ENCODE measurements at places on chromosomes 5 and 9. TPM values are rescaled to one million over a fixed set of nuclear protein-coding genes. Genes with fewer than 3 reads are reported as not detected.
A peak's percentile ranks its signal among the peaks of the same experiment; 100 is the strongest.

- no peak for DNase-seq
Measured at GRCh38 chr9:121324316-121324715, 45.7 kb downstream of the STOM start.

DNA sequence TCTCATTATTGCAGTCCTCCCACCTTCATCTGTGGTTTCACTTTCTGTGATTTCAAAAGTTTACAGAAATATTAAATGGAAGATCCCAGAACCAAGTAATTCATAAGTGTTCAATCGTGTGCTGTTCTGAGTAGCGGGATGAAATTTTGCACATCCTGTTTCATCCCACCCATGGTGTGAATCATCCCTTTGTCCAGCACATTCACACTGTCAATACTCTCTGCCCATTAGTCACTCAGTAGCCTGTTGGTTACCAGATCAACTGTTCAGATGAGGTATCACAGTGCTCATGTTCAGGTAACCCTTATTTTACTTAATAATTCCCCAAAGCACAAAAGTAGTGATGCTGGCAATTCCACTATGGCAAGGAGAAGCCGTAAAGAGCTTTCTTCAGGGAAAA lies 26.8 kb downstream of the FAM81B start:
- DNase-seq = no peak

GRCh38 chr5:40683305-40683704 lies 3.6 kb downstream of the PTGER4 start:
- no peak for DNase-seq

Gene ASPN
- not detected for total RNA-seq

Gene PCA3
- total RNA-seq = 0.25 TPM

DNA sequence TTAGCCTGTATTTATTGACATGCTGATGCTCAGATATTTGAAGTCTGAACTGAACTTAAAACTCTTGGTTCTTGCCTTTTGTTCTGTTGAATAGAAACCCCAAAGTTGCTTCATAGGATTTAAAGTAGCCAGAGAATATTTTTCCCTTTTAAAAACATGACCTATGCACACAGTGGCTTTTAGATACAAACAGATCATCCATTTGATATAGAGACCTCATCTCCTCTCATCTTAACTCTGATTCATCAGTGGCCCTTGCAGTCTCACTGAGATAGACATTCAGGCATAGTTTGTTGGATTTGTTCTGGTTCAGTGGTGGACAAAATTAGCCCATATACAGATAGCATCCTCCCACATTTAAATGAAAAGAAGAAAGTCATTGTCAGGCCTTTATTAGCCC lies 43.5 kb upstream of the PJA2 start:
- DNase-seq = no peak

GRCh38 chr9:112572416-112572815 lies 85.8 kb downstream of the KIAA1958 start:
- no peak for DNase-seq

DNA sequence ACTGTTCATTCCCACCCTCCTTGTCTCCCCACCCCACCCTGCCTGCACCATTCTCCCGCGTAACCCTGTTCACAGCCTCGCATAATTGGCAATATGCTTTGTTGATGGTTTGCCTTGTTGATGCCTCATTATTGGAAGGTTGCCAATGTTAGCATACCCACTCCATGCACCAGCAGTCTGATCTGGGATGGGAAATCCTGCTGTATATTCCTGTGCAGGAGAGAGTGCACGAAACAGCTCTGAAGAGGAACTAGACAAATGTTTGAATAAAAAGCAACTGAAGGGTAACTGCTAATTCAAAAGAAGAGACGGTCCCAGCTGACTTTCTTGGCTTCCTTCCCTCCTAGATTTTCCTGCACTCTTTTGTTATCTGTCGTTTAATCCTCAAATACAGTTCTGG lies 271.7 kb upstream of the TLE4 start:
- no peak for DNase-seq

- DNase-seq = peak; percentile 60
Measured at GRCh38 chr5:57600321-57600720, 117.7 kb upstream of the ACTBL2 start.

Gene PTPN3
- total RNA-seq = 5.3 TPM

Gene HTR4
- total RNA-seq = not detected

GRCh38 chr5:54206580-54207229 lies 103.7 kb downstream of the ARL15 start:
- no peak for DNase-seq

- DNase-seq = peak; percentile 52
Measured at GRCh38 chr9:73143711-73144328, 7.8 kb upstream of the ANXA1 start.

- DNase-seq = no peak
Measured at GRCh38 chr5:89265511-89266179, 382.7 kb upstream of the MEF2C start.

Gene NTRK2
- total RNA-seq = not detected

Gene LHX6
- 1.9 TPM for total RNA-seq

DNA sequence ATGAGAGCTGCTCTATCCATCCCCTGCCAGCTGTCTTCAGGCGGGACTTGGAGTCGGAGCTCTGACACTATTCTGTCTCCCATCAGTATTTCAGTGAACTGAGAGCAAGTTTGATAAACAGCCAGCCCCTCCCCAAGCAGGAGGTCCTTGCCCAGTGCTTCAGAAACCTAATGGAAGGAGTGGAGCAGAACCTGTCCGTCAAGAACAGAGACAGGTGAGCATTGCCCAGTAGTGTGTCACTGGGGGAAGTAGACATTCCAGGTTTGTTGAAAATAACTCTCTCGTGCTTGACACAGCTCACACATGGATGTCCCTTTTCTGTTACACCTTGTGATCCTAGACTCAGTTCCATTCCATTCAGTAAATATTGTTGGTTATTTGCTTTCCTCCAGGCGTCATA lies 13.2 kb upstream of the TLX3 start:
- DNase-seq = no peak

Gene ACSL6
- 0.77 TPM for total RNA-seq

Gene UNC5A
- 0.26 TPM for total RNA-seq

DNA sequence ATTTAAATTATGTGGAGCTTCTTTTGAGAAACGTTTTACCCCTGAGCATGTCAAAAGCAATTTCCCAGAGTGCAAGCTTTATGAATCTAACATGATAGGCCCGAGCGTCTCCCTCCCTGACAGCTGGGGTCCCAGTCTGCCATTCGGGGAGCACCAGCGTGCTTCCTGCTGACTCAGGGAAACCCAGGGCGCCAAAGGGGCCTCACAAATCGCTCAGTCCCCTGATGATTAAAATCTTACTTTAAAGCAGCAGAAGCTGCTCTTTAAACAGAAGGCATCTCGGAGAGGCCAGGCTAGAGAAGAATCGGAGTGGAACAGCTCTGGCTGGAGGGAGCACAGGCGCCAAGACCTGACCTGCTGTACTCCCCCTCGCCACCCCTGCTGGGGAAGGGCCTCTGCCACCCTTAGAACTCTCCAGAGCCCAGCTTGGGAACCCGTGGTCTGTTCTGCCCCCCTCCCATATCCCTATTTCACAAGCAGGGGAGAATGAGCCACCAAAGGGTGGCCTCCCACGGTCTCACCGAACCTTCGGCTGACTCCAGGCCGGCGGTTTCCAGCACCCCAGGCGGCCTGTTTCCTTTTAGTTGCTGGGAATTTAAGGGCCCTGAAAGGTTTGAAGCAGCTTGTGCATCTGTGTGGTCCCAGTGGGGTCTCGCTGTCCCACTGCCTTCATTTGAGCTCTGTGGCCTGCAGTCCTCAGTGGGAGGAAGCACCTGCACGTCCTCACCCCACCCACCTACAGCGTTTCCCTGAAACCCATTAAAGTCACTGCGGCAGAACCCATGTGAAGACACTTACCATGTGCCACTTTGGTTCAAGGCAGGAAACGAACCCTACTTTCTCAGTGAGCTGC lies 147.6 kb downstream of the COL23A1 start:
- DNase-seq = no peak

- no peak for DNase-seq
Measured at GRCh38 chr5:65062469-65063083, 293.8 kb downstream of the CWC27 start.

- DNase-seq = no peak
Measured at GRCh38 chr5:116424258-116424615, 150.4 kb downstream of the SEMA6A start.

DNA sequence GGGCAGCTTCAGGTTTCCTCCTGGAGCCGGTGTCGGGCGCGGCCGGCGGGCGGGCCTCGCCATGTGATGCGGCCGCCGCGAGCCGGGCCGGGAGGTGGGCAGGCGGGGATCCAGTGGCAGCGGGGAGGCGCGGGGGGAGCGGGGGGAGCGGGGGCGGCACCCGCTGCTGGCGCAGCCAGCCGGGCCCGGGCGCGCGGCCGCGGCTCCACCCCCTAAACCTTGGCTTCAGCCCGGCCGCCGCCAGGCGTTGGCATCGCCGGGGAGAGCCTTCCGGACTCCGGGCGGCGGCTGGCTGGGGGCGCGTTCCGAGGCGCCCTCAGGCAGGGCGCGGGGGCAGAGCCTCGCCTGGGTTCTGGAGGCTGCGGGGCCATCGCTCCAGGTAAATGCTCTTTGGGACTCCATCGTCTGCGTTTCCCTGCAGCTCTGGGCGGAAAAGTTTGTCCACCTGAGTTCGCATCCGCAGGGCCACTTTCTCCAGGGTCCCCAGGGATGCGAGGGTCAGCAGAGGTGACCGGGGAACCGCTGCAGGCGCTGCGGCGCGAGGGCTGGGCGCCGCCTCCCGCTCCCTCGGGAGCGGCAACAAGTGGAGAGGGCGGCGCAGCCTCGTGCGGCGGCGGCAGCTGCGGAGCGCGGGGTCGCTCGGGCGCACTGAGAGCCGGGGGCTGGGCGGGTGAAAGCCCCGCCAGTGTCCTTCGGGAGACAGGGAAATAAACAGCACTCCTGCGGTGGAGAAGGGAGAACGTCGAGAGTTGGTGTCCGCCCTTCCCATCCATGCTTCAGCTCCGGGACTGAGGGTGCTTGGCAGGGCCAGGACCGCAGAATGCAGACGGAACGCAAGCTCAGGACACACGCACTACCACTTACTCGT lies at the start of gene ARHGEF28:
ARHGEF28 (plus strand) TSS at position 253 of the 868 bp plus-strand sequence. CDS start 58,656 bp downstream, outside the sequence.
- DNase-seq = no peak

DNA sequence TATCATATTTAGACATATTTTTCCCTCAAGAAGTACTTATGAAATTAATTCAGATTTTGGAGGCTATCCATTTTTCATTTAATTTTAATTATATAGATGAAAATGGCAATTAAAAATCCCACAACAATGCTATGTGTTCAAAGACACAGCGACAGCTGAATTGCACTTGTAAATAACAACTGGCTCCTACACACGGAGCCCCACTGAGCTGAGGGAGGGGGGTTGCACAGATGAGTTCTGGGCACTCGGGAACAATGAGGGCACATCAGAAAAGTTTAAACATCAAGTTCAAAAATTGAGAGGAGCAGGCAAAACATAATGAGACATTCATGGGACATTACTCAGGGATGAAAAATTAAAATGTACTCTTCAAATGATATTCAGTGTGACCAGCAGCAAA lies 104.9 kb downstream of the MARCHF3 start:
- no peak for DNase-seq

DNA sequence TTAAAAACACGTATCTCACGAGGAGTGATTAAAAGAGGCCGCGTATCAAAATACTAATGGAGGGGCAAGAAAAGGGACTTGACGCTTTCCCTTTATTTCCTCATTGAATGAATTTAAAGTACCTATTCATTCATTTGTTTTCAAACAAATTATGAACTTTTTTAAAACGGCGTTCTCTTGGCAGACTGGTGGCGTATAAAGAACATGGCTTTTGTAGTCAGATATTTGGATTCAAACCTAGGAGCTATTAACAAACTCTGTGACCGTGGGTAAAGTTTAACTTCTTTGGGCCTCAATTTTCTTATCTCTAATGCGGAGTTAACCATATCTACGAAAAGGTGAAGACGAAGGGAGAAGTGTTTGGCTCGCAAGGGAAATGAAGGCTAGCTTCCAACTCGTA lies 876 bp downstream of the CAAP1 start:
- DNase-seq = no peak

Gene MROH2B
- not detected for total RNA-seq

Gene ZMYND19
- 15.0 TPM for total RNA-seq

DNA sequence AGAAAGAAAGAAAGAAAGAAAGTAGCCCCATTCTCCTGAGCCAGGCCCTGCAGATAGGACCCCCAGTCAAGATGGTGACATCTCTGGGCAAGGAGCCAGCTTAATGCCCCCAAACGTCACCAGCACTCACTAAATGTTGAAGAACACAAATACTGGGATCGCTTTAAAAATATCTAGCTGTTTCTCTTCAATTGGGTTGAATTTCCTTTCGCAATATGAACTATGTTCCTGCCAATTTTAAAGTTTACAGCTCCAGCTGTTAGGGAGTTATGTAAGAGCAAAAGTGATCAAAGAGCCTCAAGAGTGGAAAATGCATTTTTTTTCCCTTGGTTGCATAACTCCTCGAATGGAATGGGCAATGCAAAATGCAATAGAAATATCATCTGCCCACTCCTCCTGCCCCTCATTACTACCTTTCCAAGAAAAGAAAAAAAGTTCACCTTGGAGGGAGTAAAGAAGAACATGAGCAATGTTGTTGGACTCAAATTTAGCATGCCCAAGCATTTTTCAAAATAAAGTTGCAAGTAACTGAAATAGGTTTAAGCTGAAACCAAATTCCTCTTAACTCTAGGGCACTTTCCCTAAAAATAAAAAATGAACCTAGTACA lies 244.2 kb upstream of the PIK3R1 start:
- no peak for DNase-seq

GRCh38 chr5:139126711-139127111 lies 71.5 kb downstream of the SIL1 start:
- DNase-seq = no peak

DNA sequence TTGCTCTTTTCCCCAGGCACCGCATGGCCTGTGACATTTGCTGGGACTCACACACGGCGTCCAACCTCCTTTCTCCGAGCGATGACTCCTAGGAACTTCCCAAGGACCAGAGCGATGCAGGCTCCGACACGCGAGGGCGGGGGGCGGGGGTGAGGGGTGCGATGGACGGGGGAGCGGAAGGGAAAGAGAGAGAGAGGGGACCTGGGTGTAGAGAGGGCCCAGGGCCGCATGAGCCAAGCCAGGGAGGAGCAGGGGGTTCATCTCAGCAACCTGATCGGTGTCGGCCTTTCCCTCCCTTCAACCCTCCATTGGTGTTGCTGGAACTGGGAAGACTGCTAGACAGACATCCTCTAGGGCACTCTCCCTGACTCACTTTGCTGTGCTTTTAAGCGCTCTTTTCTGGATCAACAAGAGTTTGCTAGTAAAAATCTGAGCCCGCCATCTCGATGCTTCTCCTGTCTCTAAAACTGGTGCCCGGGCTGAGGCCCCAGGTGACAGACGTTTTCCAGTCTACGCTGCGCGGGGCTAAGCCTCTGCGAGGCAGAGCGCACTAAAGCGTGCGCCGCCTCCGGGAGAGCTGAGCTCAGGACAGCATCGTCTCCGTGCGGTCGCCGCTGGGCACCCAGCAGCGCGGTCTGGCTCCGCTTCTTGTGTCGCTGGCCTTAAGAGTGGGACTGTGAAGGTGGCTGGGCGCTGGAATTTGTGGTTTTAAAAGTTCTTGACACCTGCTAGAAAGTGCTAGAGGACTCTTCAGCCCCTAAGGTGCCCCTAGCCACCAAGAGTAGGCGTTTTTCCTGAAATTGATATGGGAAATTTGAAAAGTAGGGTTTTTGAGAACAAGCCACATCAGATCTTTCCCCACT lies 1.0 kb upstream of the TSLP start:
- no peak for DNase-seq

Data from dermis microvascular lymphatic vessel endothelial cell (primary cell).